Renal cortex interstitium (tissue), 15 donors: ENCODE measurements at places on chromosomes 7 and 10. TPM values are rescaled to one million over a fixed set of nuclear protein-coding genes. Genes with fewer than 3 reads are reported as not detected.

- no peak for DNase-seq
Observed at GRCh38 chr7:13153742-13154141, 466.3 kb downstream of the ARL4A start.

Gene PPP1R9A
- polyA plus RNA-seq: 30.4 TPM

GRCh38 chr7:152574892-152575548 lies 100.9 kb downstream of the XRCC2 start:
- no peak for DNase-seq

Gene ITPRID1
- polyA plus RNA-seq: not detected

Gene HOGA1
- polyA plus RNA-seq: 63.7 TPM

Gene FAM25G
- polyA plus RNA-seq: not detected

- DNase-seq: no peak
Observed at GRCh38 chr10:75444781-75445386, 13.5 kb downstream of the LRMDA start.

- DNase-seq: no peak
Observed at GRCh38 chr10:132385389-132385667, 11.7 kb upstream of the PWWP2B start.

DNA sequence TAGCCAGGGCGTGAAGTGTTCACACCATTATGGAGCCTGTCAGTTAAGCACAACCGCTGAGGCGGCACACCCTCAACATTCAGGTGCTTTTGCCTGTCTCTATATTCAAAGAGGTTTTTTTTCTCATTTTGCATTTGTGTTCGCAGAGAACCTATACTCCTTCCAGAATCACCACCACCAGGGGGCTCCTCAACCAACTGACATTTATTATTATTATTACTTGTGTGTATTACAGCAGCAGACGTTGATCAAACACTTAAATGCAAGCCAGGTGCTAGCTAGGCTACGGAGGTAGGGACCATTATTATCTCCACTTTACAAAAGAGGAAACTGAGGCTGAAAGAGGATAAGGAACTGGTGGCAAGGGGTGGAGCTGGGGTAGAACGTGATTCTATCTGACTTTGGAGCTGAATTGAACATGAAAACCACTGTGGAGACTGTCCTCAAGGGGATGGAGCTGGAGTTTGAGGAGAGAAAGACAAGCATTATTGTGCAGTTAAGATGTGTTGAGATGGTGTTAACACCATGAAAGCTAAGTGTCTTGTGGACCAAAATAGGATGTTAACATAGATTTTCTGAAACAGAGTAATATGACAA lies 133.8 kb upstream of the PLXNA4 start:
- DNase-seq: no peak

Gene GLRX3
- 81.0 TPM for polyA plus RNA-seq

DNA sequence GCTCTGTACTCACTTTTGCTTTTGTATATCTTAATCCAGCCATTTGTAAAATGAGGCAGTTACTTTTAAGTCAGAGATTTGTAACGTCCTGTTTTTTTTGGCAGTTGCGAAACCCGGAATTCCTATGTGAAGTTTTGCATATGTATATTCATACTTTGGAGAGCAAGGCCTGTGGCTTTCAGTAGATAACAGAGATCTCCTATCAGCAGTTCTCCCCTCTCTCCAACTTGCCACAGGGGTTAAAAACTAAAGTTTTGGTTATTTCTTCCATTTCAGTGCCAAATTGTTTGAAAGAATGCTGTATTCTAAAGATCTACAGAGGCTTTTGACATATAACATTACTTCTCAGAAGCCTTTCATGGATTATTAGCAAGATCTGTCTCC lies 102.4 kb downstream of the EXOC4 start:
- DNase-seq: peak; percentile 3

GRCh38 chr7:151851145-151851751 lies 25.7 kb downstream of the PRKAG2 start:
- no peak for DNase-seq

Gene RSPH10B
- polyA plus RNA-seq: 0.61 TPM

Gene RNLS
- 16.2 TPM for polyA plus RNA-seq

DNA sequence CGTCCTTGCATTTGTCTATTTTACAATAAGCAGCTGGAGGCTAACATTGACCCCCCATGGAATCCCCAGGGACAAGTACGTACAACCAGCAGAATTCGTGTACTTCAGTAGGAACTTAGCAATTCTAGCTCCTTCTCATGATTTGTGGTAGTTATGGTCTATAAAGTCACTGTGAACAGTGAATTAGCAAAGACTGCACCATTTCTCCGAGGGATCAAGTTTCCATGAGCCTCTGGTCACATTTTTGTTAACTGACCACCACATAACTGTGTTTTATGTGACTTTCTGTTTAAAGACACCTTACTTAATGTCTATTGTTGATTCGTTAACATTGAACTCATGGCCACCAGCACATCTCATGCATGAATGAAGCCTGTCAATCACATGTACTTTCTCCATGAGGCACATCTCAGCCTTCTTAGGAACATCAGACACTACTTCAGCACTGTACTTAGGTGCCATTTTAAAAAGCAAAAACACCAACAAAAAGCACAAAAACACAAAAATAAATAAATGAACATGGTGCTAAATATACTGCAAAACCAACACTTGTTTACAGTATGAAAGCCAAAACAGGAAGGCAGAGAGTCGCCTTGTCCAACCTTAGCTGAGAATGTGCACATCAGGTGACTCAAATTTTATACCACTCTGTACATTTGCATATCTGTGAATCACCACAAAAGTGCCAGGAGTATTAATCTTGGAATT lies 9.0 kb upstream of the UCN3 start:
- no peak for DNase-seq

GRCh38 chr10:126500185-126500584 lies 111.9 kb upstream of the ADAM12 start:
- DNase-seq: no peak

GRCh38 chr10:102997998-102998397 lies 79.9 kb downstream of the CNNM2 start:
- no peak for DNase-seq

- no peak for DNase-seq
Observed at GRCh38 chr7:25186436-25186835, 41.9 kb downstream of the NPVF start.

GRCh38 chr7:50471970-50472369 lies 21.8 kb upstream of the FIGNL1 start:
- no peak for DNase-seq

DNA sequence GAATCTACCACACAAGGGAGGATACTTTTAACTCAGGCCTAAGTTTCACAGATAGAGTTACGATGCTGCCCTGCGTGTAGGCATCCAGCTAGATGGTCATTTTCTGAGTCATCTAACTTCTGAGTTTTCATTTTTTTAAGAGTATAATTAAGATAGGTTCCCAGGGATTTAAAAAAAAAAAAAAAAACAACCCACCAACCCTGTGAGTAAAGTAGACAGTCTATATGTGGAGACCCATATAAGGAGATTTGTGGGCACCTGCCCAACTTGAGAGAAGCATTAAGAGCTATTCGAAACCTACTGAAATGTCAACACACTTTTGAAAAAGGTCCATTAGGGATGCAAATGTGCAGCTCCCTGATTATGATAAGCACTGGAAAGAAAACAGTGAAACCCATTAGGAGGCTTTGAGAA lies 257.3 kb downstream of the TRIL start:
- DNase-seq: no peak

Gene AASS
- polyA plus RNA-seq: 52.5 TPM

- no peak for DNase-seq
Observed at GRCh38 chr10:30456266-30456665, 22.3 kb downstream of the MAP3K8 start.

- no peak for DNase-seq
Observed at GRCh38 chr7:129784783-129785684, 167.7 kb downstream of the UBE2H start.

DNA sequence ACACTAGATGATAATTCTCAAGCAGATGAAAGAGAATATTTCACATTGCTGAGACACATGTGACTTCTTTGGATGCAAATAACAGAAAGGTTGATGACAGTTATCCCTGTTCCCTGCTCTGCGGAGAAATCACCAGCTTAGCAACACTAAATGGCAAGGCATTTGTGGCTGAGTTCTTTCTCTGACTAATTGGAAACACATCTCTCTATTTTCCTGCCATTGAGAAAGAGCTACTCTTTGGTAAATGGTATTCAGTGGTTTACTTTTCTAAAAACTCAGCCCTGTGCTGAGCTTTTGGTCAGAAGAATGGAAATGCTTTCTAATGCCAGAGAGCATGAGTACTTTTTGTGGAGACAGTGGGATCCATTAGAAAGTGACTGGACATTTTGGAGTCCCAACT lies 771.4 kb downstream of the LRMDA start:
- no peak for DNase-seq

Gene RET
- 23.8 TPM for polyA plus RNA-seq

- DNase-seq: no peak
Observed at GRCh38 chr7:88965371-88965770, 169.8 kb upstream of the TEX47 start.

Gene ACSL5
- 4.3 TPM for polyA plus RNA-seq

GRCh38 chr7:52925332-52925731 lies 110.1 kb upstream of the POM121L12 start:
- no peak for DNase-seq

DNA sequence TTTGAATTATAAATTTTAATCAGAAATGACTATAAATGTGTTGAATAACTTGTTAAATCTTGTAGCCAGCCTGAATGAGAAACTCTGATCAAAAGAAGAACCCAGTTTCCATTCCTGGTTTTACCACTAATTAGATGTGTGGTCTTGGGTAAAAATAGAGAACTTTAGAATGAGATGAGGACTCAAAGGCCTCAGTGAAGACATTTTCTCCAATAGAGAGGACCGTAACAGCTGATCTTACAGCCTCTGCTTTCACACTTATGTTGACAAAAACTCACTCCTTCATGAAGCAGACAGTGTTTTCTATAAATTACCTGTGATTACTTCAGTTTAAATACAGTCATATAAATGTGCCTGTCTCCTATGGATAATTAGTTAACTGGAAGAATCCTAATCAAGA lies 200.1 kb upstream of the MEOX2 start:
- DNase-seq: no peak

Gene SPDYE6
- polyA plus RNA-seq: 2.9 TPM

DNA sequence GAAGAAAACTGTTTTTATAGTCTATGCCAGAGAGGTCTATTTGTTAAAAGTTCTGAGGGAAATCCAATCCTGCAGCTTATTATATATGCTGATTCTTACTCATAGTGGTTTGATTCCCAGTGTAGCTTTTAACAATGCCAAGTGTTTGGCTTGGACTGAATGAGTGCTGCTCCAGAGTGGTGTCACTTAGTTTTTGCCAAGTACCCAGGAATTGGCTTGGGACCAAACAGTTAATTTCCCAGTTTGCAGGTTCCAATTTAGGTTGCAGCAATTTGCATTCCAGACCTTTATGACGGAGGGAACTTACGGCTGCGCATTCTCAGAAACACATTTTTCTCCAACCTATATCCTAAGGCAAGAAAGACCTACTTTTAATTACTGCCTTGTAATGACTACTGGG lies 32.4 kb downstream of the NSUN6 start:
- DNase-seq: no peak

DNA sequence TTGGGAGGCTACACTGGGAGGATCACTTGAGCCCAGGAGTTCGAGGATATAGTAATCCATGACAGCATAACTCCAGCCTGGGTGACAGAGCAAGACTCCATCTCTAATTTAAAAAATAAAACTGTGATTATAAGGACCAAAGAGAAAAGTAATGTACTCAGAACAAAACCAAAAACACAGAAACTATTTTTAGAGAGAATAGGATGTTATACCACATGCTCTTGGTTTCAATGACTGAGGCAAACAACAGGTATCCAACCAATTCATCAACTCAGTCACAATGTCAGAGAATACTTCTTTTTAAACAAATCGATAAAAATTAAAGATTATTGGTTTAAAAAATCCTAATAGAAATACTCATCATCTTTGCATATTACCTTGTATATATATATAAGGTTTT lies 186.7 kb downstream of the TPK1 start:
- no peak for DNase-seq

Gene GALNT11
- polyA plus RNA-seq: 145 TPM

Gene PRTFDC1
- 33.5 TPM for polyA plus RNA-seq

Gene UFSP1
- 3.8 TPM for polyA plus RNA-seq
